Fibroblast of skin of right quadriceps (primary cell): ENCODE measurements at places on chromosomes 16 and 17.

- DNase-seq: no peak
These were observed 3.3 kb downstream of the ZNF652 start for GRCh38 chr17:49358641-49359247.

- DNase-seq: no peak
These were observed 690 bp downstream of the NDE1 start for GRCh38 chr16:15650698-15651171.

- no peak for DNase-seq
These were observed 9.2 kb downstream of the RGS11 start for GRCh38 chr16:266258-267164.

DNA sequence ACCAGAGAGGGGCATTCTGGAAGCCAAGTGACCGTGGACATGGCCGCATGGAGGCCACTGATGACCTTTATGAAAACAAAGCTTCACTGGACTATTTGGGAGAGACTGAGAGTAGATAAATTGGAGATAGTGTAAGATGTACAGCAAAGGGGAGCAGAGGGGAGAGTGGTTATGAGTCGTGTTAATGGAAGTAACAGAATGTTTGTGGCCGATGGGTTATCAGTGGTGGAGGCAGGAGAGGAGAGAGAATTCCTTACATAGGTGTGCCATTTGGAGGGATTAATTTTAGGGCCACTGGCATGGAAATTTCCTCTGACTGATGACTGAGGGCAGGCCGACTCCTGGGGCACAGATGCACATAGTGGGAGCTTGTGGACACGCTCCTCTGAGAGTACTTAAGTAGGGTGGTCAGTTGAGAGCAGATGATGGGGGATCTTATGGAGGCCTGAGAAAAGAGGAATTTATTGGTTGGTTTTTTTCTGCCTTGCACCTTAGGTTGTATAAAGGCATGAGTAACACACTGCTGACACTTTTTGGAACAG, 19.2 kb downstream of the PRPSAP2 start:
- peak; percentile 56 for DNase-seq

- DNase-seq: peak; percentile 99
These were observed 38.8 kb downstream of the RPGRIP1L start for GRCh38 chr16:53664724-53665345.

DNA sequence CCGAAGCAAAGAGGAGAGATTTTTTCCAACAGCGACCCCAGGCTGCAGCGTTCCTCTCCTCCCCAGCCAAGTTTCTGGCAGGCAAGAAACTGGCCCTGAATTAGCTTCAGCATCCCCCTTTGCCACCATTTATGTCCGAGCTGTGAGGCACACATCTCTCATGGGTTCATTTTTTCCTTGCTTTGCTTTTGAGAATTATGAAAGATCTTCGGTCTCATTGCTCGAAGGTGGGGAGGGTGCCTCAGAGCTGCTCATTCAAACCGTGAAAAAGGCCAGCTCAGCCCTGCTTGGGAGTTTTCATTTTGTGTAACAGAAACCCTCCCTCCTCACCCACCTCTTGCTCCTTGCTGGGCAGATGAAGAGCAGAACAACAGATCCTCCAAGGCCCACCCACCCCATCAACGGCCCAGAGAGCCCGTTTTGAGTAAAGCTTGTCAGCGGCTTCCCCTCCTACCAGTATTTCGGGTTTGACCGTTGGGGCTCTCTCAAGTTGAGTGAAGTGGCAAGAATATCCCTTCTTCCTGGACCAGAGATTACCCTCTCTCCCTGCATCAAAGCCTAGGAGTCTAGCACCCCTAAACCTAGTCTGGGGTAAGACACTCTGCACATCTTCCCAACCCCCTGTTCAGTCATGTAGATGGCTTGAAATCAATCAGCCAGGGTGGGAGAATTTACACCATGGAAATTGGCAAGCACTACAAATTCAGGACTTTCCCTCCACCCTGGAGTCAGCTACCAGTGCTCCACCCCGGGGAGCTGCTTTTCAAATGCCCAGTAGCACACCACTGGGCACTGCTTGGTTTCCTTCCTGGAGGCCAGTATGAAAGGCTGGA, 1.8 kb downstream of the CCR7 start:
- DNase-seq: no peak

GRCh38 chr16:54320697-54321340, 34.2 kb upstream of the IRX3 start:
- no peak for DNase-seq

- DNase-seq: peak; percentile 91
These were observed 4.5 kb upstream of the HEXIM1 start for GRCh38 chr17:45143767-45144198.
